ENCODE measurements at places on chromosomes 11 and 22. TPM values are rescaled to one million over a fixed set of nuclear protein-coding genes. Genes with fewer than 3 reads are reported as not detected.

The GRM5 gene
- total RNA-seq, result 0.51 TPM

DNA sequence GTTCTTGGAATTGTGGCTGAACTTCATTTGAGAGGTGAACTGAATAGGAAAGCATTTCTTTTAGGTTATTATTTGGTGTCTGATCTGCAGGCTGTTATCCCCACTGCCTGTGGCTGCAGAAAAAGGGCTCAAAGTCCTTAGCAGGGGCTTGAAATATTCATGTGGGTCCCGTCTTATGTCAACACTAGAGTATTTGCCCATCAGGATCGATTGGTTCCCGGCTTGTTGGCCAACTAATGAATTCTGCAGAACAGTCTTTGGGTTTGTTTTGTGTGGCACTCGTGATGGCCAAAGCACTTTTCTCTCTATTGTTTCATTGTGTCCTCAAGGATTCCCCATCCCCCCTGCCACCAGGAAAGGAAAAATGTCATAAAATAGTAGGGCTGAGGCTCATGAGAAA is 211.9 kb downstream of the MYO18B start:
- no peak for DNase-seq
- no peaks in the 10 kb centered on the region for H3K36me3 ChIP-seq
- no peaks in the 10 kb centered on the region for H3K4me1 ChIP-seq
- no peak overlapping the region for H3K4me3 ChIP-seq
- no peak overlapping the region for H3K27ac ChIP-seq

GRCh38 chr22:45246060-45246985 is 5.6 kb upstream of the KIAA0930 start:
- no peak overlapping the region for H3K4me3 ChIP-seq
- H3K36me3 ChIP-seq, result no peaks in the 10 kb centered on the region

The GTSE1 gene
- 1.0 TPM for total RNA-seq

GRCh38 chr11:86955111-86955360 is 159 bp downstream of the FZD4 start:
- no peaks in the 10 kb centered on the region for H3K27me3 ChIP-seq
- peak overlapping the region; percentile 93 for H3K27ac ChIP-seq
- peaks cover 24% of the 10 kb centered on the region for H3K4me1 ChIP-seq
- no peak for DNase-seq

The TRIM48 gene
- total RNA-seq, result not detected

The LIMK2 gene
- total RNA-seq, result 80.0 TPM

DNA sequence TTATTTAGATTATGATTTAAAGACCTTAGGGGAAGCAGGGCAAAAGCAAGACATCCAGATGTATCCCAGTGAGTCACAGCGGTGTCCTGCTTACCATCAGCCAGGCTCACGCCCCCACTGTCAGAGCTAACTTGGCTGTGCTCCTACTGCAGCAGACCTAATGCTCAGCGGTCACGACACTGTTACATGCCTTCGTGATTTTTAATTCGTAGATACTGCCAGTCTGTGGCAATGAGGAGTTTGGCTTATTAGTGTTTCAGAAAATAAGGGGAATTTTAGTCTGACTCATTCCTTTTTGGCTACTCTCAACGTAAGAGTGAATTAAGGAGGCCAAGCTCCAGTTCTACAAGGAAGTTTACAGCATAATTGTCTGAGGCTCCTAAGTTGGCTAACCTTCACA is 22.7 kb downstream of the EFCAB6 start:
- H3K27ac ChIP-seq, result no peak overlapping the region
- DNase-seq, result no peak
- H3K27me3 ChIP-seq, result no peaks in the 10 kb centered on the region
- no peaks in the 10 kb centered on the region for H3K4me1 ChIP-seq
- peaks cover 2% of the 10 kb centered on the region for H3K36me3 ChIP-seq

The HPS4 gene
- 31.6 TPM for total RNA-seq

DNA sequence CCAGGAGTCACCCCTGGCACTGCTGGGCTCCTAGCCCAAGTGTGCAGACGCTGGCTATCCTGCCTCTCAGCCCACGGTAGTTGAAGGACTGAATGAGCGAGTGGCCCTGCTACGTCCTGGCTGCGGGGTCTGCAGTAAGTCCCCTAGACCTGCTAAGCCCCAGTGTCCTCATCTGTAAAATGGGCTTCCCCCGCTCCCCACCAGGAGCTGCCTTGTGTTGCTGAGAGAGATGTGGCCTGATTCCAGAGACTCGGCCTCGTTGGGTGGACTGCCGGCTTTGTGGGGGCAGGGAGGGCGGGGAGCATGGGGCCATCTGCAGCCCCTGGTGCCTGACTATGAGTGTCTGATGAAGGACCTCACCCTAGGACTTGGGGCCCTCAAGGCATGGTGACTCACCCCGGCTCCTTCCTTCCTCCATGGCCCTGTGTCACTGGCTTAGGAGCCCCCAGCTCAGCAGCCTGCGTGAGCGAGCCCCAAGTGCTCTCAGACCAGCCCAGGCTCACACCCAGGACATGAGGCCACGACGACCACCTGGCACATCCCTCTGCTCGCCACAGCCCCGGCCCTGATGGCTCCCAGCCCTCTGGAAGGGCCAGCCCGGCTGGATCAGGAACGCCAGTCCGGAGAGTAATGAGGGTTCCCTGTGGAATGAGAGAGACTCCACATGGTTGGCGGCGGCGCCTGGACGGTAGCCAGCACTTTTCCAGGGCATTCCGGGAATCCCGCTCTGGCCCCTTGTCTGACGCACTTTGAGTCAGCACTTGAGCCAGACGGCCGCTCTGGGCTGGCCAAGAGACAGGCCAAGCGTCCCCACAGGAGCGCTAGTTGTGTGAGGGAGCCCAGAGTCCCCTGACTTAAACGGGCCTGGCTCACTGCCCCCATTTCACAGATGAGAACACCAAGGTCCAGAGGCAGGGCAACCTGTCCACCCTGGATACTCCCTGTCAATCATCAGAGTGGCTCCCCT is 50.5 kb upstream of the SHISAL1 start:
- H3K36me3 ChIP-seq, result no peaks in the 10 kb centered on the region
- no peak overlapping the region for H3K4me3 ChIP-seq
- peaks cover 4% of the 10 kb centered on the region for H3K4me1 ChIP-seq
- no peaks in the 10 kb centered on the region for H3K27me3 ChIP-seq
- peak; percentile 93 for DNase-seq
- H3K27ac ChIP-seq, result peak overlapping the region; percentile 60

The PHETA2 gene
- 18.1 TPM for total RNA-seq
